ENCODE measurements at places on chromosomes 2 and 18.

DNA sequence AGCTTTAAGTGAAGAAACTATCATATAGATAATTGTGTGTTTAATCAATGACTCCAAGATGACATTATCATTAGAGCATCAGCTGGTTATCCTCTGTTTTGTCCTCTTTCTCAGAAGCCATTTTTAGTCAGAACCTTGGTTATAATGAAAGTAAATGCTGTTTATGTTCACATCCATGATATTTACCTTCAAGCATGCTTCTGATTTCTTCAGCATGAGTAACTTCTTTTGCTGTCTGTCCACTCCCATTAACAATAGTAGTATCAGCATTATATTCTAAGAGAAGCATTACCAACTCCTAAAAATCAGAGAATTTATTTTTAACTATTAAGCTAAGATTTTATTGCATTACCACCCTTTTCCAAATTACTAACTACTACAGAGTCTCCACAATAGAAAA is 56.3 kb downstream of the OSBPL1A start:
- DNase-seq: no peak

DNA sequence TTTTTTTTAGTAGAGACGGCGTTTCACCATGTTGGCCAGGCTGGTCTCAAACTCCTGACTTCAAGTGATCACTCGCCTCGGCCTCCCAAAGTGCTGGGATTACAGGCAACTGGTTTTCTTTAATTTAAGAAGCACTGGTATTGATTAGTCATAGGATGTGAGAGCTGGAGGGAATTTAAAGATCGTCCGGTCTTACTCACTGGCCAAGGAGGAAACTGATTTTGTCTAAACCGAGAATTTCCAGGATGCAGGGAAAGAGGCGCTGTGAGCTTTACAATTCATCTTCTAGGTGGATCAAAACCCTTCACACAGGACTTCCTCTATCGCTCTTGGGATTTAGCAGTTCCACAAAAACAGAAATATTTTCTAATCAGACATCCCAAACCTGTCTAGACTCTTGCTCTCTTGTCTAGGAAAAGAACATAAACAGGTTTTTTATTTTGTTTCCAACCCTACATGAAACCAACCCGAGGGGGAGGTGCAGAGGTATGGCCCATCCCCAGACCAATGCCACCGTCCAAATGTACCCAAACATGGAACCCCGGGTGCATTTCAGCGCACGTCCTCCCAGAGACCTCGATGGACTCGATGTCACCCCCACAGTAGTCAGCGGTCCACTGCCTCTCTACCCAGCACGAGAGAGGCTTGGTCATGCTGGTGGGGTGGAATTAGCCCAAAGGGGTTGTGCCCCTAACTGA is 12.5 kb upstream of the TUBB6 start:
- DNase-seq: no peak

GRCh38 chr2:105373895-105374401 is 24.9 kb downstream of the FHL2 start:
- peak; percentile 33 for DNase-seq

DNA sequence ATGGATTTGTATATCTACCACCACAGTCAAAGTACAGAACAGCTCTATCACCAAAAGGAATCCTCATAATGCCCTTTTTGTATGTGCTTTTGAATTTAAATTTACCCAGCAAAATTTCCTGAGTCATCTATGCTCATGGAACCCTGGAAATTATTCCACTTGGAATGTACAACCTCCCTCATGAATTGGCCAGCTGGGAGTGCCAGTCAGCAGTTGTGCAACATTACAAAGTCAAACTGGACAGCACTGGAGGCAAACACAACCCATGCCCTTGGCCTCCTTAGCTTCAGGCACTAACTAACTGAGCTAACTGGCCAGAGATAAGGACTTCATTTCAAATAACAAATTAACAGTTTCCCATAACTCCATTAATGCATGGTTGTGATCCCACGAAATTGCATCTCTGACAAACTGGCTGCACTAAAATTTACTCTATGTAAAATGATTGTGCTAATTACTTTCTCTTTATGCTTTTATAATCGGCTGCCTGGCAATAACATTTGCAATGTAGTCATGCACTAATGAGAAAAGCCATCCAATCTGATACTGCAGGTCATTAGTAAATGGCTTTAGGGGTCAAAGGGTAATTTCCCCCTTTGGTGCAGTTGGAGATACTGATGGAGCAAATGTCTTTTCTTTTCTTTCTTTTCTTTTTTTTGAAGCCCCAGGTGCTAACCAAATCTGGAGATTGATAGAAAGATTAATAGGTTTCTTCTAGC is 270.5 kb downstream of the ACTR3 start:
- no peak for DNase-seq

DNA sequence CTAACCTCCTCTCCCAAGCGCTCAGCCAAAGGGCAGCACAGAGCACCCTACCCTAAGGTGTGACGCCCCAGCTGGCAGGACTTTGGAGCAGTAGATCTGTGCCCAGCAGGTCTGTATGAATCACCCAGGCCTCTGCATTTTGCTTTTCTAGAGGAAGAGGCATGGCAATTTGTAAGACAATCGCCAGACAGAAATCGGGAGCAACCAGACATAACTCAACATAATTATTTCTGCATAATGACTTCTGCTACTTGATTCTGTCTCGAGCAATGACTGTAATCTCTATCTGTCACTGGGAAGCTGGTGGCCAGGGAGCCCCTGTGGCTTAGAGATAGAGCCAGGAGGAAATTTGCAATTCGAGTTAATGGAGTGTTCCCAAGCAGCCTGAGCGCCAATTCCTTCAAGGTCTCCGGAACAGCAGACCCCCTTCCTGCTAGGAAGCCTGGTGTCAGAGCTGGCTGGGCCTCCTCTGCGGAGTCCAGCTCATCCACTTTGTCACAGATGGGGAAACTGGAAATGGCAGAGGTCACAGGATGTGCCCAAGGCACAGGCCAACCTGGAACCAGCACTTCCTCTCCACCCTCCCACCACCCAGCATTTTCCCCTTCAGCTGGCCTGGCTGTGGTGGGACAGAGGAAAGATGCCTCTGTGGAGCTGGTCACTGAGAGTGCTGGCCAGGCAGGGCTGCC is 55.0 kb downstream of the ODC1 start:
- no peak for DNase-seq

Measured in CD4-positive, CD25-positive, alpha-beta regulatory T cell (primary cell).